ENCODE measurements at places on chromosomes 5 and 9. TPM values are rescaled to one million over a fixed set of nuclear protein-coding genes. Genes with fewer than 3 reads are reported as not detected.

PCBD2 gene
- total RNA-seq, result 8.5 TPM

PCDHGC4 gene
- 9.9 TPM for total RNA-seq

MCCC2 gene
- total RNA-seq, result 60.7 TPM

- no peak for DNase-seq
These were observed 1972.1 kb downstream of the MAT2B start for GRCh38 chr5:165477546-165477945.

C5orf52 gene
- total RNA-seq, result not detected

DNA sequence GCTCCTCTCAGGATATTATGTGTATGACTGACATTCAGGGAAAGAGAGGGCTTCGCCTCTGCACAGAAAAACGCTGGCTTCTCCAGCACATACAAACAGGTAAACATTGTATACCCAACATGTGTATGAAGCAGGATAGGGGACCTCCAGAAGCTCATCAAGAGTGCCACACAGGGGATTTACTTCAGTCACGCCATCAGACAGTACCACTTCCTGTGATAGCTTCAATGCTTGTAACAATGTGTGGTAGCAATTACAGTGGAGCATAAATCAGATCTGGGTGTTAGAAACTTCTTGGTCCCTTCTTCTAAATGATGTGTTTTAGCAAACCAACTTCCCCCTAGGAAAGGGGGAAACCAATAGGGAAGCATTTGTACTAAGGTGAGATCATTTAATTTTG, 160.8 kb downstream of the TSSK1B start:
- DNase-seq, result no peak

TRIM7 gene
- 0.07 TPM for total RNA-seq

- peak; percentile 85 for DNase-seq
These were observed at the start of gene RNF180 for GRCh38 chr5:64165500-64166200. Gene RNF180 (plus strand): TSS chr5:64165843. CDS start chr5:64200808, 34,965 bp downstream.

NRARP gene
- 34.8 TPM for total RNA-seq

- DNase-seq, result no peak
These were observed 7.1 kb upstream of the HAND1 start for GRCh38 chr5:154485096-154485491.

DNA sequence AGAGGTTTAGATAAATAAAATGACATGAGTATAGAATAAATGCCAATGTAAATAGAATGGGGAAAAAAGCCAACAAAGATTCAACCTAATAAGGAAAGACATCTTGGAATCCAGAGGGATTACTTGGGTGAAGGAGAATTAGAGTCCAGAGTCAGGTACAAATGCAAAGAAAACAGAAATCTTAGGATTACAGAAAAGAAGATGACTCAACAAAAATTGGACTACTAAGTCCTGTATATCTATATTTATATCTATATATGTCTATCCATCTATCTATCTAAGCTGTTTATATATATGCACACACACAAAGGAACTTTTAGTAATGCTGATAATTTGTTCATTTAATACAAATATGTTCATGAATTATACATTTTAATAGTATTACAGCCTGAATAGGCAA, 27.6 kb downstream of the FAM174A start:
- DNase-seq, result no peak

DNA sequence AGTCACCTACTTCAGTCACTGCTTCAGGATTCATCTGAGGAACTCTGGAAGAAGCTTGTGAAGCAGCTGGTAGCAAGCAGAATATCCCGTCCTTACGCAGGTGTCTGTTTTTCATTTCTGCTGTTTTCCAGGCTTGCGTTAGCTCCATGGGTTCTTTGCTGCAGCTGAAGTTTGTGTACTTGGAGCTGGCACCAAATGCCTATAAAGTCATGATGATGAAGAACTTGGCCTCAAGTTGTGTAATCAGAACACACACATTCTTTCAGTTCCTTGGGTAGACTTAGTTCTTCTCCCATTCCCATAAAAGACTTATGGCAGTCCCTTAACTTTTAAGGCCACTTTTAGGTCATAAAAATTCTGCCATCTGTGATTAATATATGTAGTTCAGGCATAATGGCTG, 116.7 kb downstream of the LRRC70 start:
- DNase-seq, result no peak

GRCh38 chr5:11334404-11334803, 569.8 kb downstream of the CTNND2 start:
- DNase-seq, result no peak

DNA sequence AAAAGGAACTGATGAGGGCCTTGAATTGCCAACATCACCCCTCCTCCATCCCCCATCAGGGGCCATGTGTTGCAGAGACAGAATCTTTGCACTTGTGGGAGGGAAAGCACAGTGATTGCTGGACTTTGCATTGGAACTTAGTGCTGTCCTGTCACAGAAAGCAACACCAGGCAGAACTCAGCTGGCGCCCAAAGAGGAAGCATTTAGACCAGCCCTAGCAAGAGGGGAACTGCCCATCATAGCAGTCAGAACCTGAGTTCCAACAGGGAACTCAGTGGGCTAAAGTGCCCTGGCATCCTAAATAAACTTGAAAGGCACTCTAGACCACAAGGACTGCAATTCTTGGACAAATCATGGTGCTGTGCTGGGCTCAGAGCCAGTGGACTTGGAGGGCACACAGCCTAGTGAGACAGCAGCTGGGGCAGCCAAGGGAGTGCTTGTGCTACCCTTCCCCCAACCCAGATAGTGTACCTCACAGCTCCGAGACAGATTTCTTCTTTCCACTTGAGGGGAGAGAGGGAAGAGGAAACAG, 128.1 kb downstream of the ACTL7B start:
- DNase-seq, result no peak

HTR1A gene
- not detected for total RNA-seq

NR2F1-AS1 gene
- total RNA-seq, result 1.8 TPM

DNA sequence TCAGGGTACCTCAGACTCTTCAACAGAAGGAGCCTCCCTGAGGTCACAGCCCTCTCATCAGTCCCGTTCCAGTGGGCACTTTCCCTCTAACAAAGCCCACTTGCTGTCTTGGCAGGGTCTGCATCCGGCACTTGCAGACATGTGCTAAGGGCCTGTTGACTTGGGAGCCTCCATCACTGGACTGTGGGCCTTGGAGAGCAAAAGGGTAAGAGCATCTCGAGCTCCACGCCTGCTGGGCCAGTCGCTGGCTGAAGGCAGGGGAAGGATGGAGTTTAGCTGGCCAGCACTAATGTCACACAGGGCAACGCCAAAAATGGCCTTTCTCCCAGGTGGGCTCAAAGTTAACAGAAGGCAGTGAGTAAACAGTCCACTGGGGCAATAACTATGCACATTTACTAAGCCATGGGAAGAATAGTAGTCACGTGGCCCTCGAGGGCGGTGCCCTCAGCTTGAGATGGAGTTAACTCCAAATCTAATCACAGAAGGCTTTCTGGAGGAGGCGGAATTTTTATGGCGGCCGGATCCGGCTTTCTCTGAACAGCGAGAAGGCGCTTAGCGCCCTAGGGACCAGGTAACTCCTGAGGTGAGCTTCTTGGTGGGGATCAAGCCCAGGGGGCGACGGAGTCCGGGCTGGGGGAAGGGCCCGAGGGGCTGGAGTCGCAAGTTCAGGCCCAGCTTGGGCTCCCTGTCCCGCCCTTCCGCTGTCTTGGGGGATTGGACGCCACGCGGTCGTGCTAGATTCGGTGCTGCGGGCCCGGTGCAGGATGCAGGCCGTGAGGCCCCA, 2.0 kb upstream of the NSD1 start:
- DNase-seq, result peak; percentile 42

DNA sequence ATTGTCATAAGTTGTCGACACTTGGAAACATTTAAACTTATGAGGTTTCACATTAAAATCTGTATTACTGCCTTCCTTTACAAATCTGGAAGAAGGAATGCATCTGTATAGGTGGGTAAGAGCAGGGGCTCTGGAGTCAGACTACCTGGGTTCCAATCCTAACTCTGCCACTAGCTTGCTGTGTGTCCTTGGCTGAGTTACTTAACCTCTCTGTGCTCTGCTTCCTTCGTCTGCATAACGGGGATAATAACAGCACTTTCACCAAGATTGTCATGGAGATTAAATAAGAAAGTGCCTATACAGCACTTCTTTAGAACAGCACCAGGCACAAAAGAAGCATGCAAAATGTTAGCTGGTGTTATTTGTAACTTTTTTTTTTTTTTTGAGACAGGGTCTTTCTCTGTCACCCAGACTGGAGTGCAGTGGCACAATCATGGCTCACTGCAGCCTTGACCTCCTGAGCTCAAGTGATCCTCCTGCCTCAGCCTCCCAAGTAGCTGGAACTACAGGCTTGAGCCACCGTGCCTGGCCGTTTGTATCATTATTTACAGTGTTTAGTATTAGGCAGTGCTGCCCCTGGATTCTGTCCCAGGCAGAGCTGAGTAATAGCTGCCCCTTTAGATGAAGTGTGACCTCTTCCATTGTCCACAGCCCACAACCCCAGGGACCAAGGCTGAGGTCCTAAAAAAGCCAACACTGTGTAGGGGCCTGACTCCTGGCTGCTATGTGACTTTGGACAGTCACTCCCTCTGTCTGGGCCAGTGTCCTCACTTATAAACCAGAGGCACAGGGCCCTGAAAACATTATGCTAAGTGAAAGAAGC, 25.4 kb upstream of the TTLL11 start:
- DNase-seq, result no peak

LCN6 gene
- total RNA-seq, result not detected

DNA sequence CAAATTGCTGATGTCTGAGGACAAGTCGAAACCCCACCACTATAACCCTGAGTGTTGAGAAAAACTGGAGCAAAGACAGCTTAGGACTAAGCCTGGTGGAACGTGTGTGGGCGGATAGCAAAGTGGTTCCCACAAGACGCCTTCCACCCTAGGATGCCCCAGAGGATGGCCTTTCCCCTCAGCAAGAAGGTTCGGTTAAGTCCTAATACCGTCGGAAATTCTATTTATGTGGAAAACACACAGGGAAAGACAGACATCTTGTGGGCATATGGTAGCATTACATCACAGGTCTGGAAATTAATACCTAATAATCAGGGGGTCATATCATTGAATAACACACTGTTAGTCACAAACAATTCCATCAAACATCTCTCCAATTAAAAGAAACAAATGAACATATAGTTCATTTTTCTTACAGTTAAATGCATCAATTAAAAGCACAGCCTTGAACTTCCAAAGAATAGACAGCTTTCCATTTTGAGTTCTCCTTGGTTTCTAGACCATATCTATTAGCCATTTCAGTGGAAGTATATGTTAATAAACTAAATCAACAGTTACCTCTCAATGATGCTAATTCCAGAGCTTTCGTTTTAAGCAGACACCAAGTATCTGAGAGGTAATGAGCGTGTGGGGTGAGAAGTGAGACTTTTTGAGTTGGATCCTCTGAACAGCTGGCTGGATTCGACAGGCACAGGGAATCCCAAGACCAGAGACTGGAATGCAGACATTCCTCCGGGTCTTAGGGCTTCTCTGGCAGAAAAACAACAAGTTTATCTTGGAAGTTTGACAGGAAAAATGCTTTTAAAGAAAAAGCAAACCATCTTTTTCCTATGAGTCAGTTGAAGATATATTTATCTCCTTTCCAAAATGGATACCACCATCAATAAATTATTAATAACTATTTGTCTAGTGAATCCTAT, 2.9 kb upstream of the ICE1 start:
- peak; percentile 59 for DNase-seq

GRCh38 chr5:1134478-1134877, 22.6 kb upstream of the SLC12A7 start:
- DNase-seq, result no peak
